BJ (cell line): ENCODE measurements at places on chromosomes 3 and 15.

GRCh38 chr3:127637546-127637945 is 8.6 kb downstream of the PODXL2 start:
- DNase-seq = no peak

DNA sequence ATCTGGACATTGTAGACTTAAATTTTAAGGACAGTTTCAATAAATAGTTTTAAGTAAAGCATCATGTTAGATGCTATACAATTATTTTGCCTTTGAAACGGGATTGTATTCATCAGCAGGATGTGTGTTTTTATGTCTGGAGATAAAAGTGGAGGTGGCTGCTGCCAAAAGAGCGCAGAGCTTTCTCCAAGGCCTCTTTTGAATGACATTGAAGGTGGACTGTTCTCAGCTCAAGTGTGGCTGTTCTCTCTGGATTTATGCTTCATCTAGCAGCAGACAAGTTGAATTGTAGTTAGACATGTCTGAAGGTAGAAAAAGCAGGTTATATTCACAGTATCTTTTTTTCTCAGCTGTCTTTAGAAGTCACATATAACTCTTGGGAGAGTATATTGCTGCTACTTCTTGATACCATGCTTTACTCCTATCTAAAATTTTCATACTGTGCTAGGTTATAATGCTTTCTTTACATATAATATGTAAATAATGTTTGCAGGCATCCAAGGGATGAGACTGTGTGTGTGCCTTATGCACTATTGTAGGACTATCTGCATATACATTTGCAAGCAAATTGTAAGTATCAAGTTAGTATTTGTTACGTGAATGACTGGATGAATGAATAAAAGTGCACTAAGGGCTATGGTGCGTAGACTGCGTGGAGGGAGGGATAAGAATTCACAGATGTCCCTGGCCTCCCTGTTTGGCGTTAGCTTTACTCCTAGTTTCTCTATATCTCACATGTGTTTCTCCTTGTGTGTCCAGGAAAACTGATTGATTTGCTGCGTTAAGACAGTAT is 340.1 kb downstream of the NAALADL2 start:
- DNase-seq = no peak

- peak; percentile 6 for DNase-seq
Measured at GRCh38 chr15:89057506-89058133, 30.6 kb upstream of the ABHD2 start.

DNA sequence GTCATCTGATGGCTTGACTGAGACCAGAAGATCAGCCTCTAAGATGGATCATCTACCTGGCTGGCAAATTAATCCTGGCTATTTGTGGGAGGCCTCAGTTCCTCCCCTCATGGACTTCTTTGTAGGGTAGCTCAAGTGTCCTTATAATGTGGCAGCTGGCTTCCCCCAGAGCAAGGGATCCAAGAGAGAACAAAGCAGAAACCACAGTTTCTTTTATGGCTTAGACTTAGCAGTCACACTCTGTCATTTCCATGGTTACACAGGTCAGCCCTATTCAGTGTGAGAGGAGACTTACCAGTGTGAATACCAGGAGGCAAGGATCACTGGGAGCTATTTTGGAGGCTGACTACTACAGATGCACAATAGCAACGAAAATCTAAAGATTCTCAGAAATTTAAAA is 15.3 kb upstream of the ARL14 start:
- no peak for DNase-seq

- DNase-seq = no peak
Measured at GRCh38 chr3:294096-294495, 97.5 kb downstream of the CHL1 start.

DNA sequence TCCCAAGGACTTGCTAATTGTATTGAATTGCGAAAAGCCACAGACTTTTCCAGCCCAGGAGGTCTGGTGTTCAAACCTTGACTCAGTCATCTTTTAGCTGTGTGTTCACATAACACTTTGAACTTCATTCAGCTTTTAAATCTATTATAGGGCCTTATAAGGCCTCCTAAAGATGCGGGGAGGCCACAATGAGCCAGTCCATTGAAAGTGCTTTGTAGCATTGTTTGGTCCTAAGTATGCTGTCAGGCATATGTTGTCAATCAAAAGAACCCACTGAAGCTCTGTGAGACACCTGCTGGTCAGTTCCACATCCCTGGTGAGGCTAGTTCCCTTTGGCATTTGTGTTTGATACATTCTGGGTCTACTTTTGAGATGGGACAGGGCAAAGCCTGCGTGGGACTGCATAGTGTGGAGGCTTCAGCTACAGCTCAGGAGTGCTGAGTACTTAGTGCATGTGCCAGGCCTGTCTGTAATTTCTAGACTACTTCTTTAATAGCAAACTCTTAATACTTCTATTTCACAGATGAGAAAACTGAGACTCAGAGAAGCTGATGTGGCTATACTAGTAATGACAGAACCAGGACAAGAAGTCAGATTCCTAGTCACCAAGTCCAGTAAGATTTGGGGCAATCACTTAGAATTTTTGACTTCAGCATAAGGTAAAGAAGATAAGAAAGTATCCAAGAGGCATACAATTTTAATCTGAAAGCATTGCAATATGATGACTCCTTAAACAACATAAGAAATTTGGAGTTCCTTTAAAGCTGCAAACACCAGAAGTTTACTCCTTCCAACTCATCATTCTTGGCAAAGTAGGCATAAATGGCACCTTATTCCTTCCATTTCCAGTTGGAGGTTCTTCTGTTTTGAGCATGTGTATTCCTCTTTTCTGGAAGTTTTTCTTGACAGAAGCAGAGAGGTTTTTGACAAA is 213.0 kb downstream of the PDCD6IP start:
- no peak for DNase-seq

DNA sequence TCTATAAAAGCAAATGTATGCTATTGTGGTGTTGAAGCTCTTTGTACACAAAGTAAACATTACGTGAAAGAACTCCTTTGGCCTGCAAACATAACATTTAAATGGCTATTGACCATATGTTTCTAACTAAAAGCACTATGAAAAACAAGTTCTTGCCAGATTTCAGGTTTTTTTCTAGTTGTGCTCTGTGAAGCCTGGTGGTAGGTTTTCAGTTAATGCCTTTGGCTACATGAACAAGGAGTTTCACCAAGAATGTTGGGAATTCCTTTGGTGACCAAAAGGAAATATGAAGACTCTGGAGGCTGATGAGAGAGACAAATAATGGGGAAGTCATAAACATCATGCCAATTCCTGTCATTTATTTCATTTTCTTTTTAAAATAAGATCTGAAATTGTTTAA is 66.0 kb downstream of the RBMS3 start:
- peak; percentile 88 for DNase-seq

- DNase-seq = no peak
Measured at GRCh38 chr3:166582236-166582635, 745.0 kb upstream of the BCHE start.
